ENCODE measurements at places on chromosomes 4 and X.

GRCh38 chr4:72842323-72842722 lies 227.2 kb downstream of the COX18 start:
- DNase-seq = no peak

DNA sequence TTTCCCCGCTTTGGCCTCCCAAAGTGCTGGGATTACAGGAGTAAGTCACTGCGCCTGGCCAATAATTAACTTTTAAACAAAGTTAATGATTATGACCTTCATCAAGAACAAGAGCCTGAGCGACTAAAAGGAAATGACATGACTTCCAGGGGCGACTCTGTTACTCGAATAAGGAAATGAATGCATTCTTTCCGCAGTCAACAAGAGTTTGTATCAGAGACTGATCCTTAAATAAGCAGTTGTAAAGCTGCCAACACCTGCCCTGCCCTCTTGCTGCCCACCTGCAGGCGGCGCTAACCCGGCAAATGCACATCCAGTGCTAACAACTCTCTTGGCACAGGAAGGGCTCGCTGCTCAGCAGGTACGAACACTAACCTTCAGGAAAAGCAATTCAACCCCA lies 27.3 kb downstream of the WDR1 start:
- no peak for DNase-seq

- no peak for DNase-seq
These were observed 60.6 kb downstream of the GABRA2 start for GRCh38 chr4:46329118-46329976.

DNA sequence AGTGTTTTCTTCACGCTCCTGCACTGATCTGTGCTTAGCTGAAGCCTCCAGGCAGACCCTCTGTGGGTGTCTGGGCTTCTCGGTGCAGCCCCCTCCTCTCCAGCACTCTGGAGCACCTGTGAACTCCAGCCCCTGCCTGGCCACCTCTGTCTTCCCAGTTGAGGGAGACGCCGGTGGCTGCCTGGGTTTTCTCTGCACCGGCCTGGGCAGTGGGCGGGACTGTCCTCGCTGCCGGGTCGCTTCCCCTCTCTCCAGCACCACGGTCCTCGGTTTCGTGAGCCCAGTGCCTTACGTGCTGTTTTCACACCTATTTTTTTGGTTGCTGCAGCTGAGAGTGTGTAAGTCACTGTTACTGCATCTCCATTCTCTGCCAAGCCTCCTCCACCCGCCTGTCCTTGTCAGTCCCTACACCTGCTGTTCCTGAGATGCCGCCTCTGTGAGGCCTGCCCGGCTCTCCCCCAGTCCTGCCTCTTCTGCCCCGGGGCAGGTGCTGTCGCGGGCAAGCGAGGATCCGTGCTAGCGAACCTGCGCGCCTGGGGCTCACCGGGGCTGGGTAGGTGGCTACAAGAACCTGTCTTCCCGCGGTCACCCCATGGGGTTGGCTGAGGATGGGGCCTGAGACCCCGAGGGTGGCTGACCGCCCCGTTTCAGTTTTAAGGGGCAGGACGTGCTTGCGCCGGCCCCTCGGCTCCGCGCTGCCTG lies 2.4 kb upstream of the FGFRL1 start:
- no peak for DNase-seq

GRCh38 chrX:48531358-48531959 lies 8.1 kb upstream of the TBC1D25 start:
- no peak for DNase-seq

GRCh38 chr4:16106956-16107355 lies 23.1 kb upstream of the PROM1 start:
- no peak for DNase-seq
